ENCODE measurements at places on chromosomes 7 and 10.

DNA sequence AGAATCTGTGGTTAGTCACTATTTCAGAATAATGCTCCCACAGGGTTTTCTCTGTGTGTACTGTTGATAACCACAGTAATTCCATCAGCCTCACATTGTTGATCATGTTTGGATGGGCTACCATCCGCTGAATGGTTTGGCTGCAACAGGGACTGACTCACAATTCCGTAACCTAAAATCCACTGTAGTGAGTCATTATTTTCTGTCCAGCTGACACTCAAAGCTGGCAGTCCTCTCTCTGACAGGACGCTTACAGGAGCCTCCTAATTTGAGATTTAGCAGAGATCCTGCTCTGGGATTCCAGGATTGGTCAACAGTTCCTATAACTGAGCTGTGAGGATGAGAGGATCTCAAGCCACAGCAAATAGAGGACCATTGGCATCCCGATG lies 32.7 kb downstream of the VWA2 start:
- no peak for DNase-seq

- no peak for DNase-seq
These were observed 17.5 kb downstream of the ZNF862 start for GRCh38 chr7:149855361-149856305.

DNA sequence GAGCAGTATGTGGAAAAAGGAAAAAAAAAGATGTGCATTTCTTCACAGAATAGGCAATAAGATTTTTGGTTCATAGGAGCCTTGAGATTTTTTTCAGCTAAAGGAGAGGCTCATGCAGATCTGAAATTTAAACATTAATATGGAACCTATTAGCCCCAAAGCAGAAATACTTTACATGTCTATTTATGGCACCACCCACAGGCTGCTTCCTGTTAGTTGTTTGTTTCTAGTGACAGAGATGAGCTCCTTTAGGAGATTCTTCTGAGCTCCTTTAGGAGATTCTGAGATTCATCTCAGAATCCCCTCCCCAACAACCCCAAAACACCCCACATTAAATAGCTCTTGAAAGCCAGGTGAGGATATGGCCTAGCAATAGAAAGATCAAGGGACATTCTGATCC lies 27.9 kb upstream of the HPS1 start:
- DNase-seq: no peak

GRCh38 chr10:129869596-129870473 lies 94.2 kb downstream of the EBF3 start:
- DNase-seq: no peak

GRCh38 chr10:88060762-88061161 lies 197.3 kb downstream of the PTEN start:
- no peak for DNase-seq

GRCh38 chr7:31497516-31497915 lies 16.4 kb upstream of the ITPRID1 start:
- DNase-seq: no peak

DNA sequence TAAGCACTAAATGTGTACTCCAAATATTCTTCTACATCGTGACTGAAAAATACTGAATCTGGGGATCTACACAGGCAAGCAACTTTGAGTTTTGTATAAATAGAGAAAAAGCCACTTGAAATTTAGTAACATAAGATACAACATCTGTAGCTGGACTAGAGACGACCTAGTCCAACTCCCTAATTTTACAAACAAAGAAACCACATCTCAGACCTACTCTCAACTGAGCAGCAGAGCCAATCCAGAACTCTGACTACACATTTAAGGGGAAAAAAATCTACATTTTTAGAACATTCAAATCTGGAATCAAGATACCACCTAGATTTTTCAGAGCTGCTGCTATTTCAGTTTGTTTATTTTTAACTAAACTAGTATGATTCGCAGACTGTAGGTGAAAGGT lies 88.9 kb downstream of the CABCOCO1 start:
- DNase-seq: no peak

- no peak for DNase-seq
These were observed 183.5 kb upstream of the INHBA start for GRCh38 chr7:41886262-41886900.

- DNase-seq: no peak
These were observed 306.8 kb downstream of the CNTNAP2 start for GRCh38 chr7:146423446-146423845.

- no peak for DNase-seq
These were observed 40.9 kb upstream of the PAPSS2 start for GRCh38 chr10:87618566-87619423.

DNA sequence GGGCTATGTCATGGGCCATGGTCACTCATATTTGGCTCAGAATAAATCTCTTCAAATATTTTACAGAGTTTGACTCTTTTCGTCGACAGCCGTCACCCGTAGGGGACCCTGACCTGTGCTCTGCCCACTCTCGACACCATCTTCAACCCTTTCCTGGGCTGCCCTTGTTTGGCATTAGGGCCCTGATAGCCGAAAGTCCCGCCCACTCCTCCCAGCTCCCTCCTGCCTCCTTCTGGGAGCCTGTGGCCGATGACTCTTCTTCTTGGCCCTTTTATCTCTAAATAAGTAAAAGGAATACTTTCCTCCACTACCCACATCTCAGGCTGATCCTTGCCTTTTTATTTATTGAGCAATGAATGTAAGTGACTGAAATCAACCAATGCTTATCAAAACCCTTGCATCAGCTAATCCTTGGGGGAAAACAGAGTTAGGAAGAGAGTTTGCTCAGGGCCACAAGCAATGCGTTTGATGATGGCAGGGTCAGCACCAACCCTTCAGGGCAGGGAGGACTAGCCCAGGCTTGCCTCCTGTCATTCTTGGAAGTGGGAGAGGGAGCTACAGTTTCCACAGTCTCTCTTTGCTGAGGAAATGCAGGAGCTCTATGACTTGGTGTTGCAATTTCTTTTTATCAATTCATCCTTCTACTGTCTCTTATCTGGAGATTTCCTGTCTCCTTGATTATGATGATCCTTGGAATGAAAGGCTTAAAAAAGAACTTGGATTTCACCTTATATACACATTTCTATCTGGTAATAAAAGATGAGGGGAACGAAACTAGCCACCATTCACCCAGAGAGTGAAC lies 218.2 kb upstream of the PODXL start:
- no peak for DNase-seq

GRCh38 chr10:97915346-97916131 lies 65.9 kb downstream of the GOLGA7B start:
- no peak for DNase-seq

GRCh38 chr7:21749378-21749777 lies 196.3 kb downstream of the CDCA7L start:
- DNase-seq: no peak

DNA sequence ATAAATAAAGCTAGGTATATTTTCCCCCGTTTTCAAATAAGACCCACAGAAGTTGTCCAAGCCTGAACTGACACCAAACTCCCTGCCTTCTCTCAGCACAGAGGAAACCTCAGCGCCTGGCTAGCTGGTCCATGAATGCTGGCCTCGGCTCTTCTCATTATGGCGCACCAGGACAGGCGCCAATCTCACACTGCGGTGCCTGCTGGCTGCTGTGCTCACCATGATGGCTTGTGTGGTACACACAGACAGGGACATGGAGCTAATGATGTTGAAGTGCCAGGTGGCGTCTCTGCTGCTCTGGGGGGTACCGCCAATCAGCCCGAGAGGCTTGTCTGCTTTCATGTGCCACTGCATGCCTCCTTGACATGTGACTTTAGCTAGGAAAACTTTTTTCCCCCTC lies 43.2 kb upstream of the USP6NL start:
- DNase-seq: no peak

GRCh38 chr10:72259491-72260238 lies 14.1 kb upstream of the DDIT4 start:
- DNase-seq: no peak

GRCh38 chr10:75646218-75646915 lies 214.9 kb downstream of the LRMDA start:
- DNase-seq: no peak

DNA sequence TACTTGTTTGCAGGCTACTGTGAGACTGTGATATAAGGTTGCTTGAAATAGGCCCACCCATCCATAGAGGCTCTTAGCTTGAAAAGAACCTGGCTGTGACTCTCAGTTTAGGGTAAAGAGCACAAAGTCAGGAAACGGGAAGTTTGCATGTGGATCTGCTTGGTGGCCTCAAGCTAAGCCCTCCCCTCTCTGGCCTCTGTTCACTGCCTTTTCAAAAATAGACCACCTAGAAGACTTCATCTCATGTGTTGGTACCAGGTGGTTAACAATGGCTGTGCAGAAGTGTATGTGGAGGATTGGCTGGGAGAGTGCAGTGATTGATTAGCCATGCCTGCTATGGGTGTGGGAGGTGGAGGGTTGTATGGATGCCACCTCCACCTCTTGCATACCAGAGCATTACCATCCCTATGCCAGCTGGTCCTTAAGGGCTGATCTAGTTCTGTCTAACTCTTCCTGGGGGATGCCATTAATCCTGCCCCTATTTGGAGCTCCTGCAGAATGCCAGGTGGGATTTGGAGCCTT lies 122.0 kb downstream of the ZMIZ1 start:
- DNase-seq: no peak

DNA sequence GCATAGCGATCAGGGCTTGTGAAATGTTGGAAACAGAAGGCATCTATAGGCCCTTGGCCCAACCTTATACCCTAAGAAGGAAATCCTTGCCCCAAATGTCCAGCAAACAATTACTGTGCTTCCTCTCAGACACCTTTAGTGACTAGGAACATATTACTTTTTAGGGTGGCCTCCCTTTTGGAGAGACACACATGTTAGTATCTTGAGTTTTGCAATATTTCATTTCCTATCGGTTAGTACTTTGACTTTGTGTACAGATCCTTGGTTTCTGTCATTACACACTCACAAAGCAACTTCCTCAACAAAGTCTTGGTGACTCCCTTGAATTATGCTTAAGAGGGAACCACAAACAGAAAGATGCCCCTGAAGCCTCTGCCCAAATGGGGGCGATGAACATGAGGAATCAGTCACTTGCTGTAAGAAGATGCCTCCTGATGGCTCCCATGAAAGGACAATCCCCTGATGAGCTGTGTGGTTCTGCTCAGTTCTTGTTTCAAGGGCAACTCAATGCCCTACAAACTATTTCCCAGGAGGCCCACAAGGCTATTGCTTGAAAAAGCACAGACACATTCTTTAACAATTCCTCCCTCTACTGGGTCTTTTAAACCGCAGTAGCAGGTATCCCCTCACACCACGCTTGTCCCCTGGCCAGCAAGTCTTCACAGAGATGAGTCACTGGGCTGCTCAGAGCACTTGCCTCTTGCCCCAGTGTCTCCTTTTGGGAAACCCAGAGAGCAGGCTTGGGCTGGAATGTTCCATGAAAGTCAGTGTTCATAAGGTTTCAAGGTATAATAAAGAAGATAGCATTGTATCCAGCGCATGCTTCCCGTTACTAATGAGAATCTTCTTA lies 196.2 kb downstream of the FANK1 start:
- DNase-seq: no peak

DNA sequence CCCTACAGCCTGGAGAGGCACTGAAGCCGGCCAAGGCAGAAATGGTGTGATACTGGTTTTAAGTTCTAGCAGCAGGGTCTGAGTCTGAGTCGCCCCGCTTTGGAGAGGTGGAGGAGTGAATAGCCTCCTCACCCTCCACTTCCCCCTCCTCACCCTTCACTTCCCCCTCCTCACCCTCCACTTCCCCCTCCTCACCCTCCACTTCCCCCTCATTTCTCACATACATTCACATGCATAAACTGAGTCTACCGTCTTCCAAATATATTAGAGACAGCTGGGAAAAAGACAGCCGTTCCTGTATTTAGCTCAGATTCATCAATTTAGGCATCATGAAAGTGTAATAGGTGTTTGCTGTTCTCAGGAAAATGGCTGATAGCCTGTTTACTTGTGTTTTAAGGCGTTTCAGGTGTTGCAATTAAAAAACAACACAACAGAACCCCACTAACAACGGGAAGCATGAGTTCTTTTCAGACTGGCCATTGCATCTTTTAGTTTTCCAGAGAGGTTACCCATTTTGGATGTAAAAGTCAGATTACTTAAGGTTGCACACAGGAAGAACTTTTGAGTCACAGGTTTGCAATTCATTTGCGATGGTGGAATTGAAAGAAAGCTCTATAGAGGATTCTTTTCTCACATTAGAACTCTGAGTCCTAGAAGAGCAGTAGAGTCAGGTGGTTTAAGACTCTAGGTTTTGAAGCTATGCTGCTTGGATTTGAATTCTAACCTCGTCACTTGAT lies 861 bp downstream of the NRBF2 start:
- no peak for DNase-seq

- no peak for DNase-seq
These were observed 55.3 kb downstream of the CH25H start for GRCh38 chr10:89151857-89152256.

- DNase-seq: no peak
These were observed 7.6 kb downstream of the ASB15 start for GRCh38 chr7:123608991-123609882.

GRCh38 chr7:149809215-149809614 lies 29.0 kb upstream of the ZNF862 start:
- no peak for DNase-seq

DNA sequence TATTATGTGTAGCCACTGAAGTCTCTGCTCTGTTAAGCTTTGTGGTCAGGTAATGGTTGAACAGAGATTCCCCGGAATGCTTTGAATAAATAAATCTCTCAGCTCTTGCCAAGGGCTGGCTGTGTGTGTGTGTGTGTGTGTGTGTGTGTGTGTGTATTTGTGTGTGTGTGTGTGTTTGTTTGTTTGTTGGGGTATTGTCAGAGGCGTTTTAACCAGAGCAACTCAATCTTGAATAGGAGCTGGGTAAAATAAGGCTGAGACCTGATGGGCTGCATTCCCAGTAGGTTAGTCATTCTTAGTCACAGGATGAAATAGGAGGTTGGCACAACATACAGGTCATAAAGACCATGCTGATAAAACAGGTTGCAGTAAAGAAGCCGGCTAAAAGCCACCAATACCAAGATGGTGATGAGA lies 256.2 kb upstream of the CACNA2D1 start:
- no peak for DNase-seq

DNA sequence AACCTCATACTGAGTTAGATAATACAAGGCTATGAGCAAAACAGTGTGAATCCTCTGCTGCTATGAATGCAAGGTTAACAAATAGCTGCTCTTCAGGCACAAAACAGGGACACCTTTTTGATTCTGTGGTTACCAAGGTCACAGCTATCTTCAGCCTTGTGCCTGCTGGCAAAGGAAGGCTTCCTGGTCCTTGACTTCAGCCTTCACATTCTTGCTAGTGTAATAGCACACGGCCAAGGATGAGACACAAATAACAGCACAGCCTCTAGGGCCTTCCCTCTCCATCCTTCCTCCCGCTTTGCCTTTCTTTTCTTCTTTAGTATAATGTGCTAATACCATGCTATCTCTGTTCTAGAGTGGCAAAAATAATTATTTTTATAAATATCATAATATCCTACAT lies 130.6 kb upstream of the CAV2 start:
- no peak for DNase-seq

- no peak for DNase-seq
These were observed 12.6 kb upstream of the ARL4A start for GRCh38 chr7:12674861-12675260.

DNA sequence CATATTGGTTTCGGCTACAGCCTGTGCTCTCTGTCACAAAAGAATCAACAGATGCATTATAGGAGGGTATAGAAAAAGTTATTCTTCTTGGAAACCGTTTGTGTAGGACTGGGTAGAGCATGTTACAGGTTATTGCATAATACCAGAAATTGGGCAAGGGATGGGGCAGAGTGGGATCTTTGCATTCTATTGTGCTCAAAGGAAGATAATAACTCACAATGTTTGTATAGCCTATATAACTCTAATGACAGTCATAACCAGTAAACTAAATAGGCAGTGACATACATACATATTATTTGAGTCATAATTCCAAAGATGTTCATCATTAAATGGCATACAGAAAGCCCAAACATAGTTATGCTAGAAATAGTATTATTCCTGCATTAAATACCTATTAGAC lies 179.7 kb downstream of the XPNPEP1 start:
- DNase-seq: no peak

All from activated naive CD4-positive, alpha-beta T cell (primary cell).